Pancreas (tissue), 10 donors: ENCODE measurements at places on chromosomes 6 and 20. TPM values are rescaled to one million over a fixed set of nuclear protein-coding genes. Genes with fewer than 3 reads are reported as not detected.

- DNase-seq: no peak
- H3K4me1 ChIP-seq: no peaks in the 10 kb centered on the region
- H3K27me3 ChIP-seq: no peaks in the 10 kb centered on the region
- H3K36me3 ChIP-seq: no peaks in the 10 kb centered on the region
- no peak overlapping the region for H3K27ac ChIP-seq
Measured at GRCh38 chr6:127302728-127303660, 36.3 kb downstream of the RNF146 start.

DNA sequence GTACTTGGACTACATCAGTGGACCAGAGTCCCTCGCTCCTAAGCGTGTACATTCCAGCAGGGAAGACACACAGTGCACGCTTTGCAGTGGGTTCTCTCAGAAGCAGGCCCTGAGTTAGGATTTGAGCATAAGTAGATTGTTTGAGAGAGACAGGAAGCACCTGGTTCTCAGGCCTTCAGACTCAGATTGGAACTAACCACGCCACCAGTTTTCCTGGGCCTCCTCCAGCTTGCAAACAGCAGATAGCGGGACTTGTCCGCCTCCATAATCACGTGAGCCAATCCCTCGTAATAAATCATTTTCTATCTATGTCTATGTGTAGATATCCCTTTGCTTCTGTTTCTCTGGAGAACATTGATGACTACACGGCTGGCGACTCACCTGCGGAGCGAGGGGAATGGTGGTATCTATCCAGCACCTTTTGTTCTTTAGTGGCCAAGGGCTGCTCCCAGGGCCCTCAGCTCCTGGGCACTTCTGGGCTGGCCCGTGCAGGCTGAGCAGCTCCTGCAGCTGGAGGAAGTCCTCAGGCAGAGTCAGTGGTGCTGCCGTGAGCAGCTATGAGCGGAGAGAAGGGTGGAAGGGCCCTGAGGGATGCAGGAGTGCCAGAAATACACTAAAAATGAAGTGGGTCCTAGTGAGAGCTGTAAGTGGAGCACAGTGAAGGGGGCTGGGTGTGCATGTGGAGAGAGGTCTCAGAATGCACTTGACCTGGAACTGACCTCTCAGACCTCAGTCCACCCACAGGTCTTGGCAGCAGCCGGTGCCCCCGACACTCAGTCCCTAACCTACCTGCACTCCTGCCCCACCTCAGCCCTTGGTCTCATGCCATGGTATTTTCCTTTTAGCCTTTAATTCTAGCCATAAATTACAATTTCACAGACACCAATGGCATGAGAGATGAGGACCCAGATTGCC is 76.9 kb downstream of the STK35 start:
- H3K27ac ChIP-seq: no peak overlapping the region
- no peaks in the 10 kb centered on the region for H3K27me3 ChIP-seq
- H3K4me3 ChIP-seq: no peak overlapping the region
- no peaks in the 10 kb centered on the region for H3K4me1 ChIP-seq

GRCh38 chr6:30781395-30781742 is 37.0 kb upstream of the IER3 start:
- DNase-seq: no peak
- peak overlapping the region; percentile 2 for H3K4me3 ChIP-seq
- H3K4me1 ChIP-seq: peaks cover 55% of the 10 kb centered on the region
- H3K36me3 ChIP-seq: no peaks in the 10 kb centered on the region
- H3K27ac ChIP-seq: peak overlapping the region; percentile 84
- no peaks in the 10 kb centered on the region for H3K27me3 ChIP-seq

CDSN gene
- total RNA-seq: not detected
